Activated CD4-positive, alpha-beta T cell treated with anti-CD3 and anti-CD28 coated beads for 36 hours (primary cell): ENCODE measurements at places on chromosomes 11 and 22.

DNA sequence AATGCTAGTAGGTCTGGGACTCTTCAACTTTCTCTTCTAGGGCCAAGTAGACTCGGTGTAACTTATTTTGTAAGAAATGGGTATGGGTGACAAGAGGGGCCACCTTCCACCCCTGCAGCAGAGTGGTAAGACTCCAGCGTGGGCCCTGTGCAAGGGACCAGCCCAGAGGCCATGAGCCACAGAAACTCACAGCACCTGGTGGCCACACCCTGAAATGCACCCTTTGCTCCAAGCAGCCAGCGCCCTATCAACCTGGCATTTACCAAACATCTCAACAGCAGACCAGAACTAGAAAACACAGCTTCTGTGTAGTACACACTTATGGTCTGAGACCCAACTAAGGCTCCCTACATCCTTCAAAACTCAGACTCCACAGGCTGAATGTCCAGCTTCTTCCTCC, 5.7 kb downstream of the CDCA5 start:
- peak; percentile 79 for DNase-seq

- DNase-seq = no peak
Observed at GRCh38 chr11:116610190-116610589, 162.6 kb downstream of the BUD13 start.

- no peak for DNase-seq
Observed at GRCh38 chr11:46264976-46265375, 12.5 kb upstream of the CREB3L1 start.

- DNase-seq = no peak
Observed at GRCh38 chr22:32202161-32202538, 2.7 kb downstream of the RFPL2 start.

DNA sequence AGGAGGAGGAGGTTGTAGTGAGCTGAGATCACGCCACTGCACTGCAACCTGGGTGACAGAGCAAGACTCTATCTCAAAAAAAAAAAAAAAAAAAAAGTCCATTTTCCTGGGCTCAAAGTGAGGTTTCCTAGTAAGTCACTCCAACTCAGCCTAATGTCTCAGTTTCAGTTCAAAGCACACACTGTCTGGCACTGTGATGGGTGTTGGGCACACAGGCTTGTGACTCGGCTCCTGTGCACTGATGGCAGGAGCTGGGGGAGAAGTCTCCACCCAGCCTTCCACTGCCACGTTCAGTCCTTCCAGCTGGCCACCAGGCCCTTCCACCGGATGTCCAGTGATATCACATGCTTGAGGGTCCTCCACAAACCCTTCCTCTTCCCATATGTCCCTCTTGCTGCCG, 186.0 kb downstream of the CEP164 start:
- DNase-seq = no peak

DNA sequence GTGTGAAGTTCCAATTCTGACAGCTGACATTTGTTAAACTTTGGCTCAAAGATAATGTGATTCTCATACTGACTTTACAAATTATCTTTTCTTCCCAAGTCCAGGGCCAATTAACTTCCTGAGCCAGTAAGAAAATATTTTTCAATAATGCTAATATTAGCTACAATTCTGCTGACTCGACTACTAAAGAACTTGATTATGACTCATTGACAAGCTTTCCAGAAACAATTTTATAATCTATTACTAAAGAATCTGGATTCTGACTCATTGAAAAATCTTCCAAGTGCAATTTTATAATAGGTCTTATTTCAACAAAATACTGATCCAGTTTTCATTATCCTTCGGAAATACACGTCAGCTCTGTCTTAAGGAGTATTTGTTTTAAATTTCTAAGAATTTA, 12.9 kb upstream of the XKR3 start:
- no peak for DNase-seq

GRCh38 chr11:127651175-127651887, 650.8 kb upstream of the KIRREL3 start:
- no peak for DNase-seq
